ENCODE measurements at places on chromosomes 6 and 20.

- no peak for DNase-seq
Measured at GRCh38 chr6:170202416-170203135, 88.3 kb downstream of the DLL1 start.

DNA sequence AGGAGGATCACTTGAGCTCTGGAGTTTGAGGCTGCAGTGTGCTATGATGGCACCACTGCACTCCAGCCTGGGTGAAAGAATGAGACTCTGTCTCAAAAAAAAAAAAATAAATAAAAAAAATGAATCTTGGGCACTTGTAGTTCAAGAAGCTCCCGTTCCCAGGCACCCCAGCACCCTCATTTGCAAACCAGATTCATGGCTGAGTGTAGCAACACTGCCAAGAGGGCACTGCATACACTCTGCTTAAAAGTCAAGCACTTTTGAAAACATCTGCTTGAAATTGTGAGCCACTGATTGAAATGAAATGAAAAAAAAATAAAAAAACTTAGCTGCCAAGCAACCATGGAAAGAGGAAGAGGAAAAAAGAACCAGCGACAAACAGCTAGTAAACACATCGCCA lies 124.7 kb upstream of the SASH1 start:
- DNase-seq = no peak

DNA sequence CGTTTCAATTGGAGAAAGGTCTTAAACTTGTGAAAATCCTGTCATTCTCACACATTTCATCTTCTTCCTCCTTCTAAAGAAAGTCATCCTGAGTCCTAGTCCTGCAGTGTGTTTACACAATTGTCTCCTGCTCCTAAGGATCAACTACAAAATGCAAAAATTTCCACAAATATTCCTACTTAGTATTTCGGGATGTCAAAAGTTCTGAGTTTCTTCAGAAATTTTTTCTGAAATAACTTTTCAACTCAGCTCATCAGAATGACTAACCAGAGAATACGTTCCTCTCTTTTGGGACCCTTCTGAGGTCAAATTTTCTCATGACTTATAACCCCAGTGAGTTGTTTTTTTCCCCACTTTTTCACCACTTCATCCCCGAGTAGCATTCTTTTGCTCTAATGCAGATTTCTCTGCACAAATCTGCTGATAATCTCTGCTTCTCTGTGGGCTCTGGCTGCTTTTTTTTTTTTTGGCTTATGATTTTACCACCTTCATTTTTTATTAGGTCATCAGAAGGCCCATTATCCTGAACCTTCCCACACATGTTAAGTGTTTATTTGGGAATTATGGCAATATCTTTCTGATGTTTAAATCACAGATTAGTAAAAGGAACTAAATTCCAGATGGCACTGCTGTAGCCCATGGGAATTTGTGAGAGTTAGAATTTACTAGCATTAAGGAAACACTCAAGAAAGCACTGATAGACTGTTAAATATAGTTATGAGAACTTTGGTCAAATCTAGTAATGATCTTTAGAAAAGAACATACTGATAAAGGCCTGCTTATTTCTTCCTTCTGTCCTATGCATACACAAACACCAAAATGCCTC lies 41.4 kb downstream of the MAP3K5 start:
- no peak for DNase-seq

DNA sequence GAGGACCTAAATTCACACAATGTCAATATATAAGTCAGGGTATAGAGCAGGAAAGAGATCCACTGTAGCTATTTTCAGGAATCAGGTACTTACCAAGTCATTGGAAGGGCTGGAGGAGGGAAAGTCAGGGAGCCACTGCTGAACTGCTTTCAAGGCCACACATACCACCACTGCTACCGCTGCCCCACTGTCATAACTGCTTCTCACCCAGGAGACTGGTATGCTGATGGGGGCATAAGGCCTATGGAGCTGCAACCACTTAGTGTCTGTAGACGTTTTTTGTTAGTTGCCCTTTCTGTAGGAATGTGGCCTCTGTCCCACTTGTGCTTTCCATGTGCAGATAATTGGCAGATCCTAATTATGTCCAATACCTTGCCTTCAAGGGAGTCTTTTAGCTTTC lies 5.4 kb downstream of the SMAP1 start:
- no peak for DNase-seq

DNA sequence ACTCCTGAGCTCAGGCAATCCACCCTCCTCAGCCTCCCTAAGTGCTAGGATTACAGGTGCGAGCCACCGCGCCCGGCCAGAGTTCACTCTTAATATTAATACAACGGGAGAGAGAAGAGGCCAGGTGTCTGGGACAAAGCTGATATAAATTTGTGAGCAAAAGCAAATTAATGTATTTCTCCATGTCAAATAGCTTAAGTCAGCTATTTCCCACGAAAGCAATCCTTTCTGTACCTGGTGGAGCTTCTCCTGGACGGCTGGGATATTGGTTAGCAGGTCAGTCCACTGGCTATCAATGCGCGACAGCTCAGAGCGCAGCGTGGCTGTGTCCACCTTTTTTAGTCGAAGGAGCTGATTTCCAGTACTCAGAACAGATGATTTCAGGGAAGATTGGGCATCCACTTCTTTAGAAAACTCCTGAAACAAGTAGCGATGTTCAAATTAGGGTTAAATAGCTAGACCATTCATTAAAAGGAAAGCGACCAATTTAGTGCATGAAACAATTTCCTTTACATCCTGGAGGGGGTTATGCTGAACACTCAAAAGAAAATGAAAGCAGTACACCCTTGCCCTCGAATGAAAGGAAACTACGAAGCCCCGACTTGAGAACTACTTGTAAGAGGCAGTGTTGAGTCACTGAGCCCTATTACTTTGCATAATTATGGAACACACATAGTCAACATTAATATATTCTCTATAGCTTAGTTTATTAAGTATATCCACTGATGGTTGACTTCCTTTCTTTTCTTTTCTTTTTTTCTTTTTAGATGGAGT lies 403.4 kb downstream of the SYNE1 start:
- DNase-seq = no peak

DNA sequence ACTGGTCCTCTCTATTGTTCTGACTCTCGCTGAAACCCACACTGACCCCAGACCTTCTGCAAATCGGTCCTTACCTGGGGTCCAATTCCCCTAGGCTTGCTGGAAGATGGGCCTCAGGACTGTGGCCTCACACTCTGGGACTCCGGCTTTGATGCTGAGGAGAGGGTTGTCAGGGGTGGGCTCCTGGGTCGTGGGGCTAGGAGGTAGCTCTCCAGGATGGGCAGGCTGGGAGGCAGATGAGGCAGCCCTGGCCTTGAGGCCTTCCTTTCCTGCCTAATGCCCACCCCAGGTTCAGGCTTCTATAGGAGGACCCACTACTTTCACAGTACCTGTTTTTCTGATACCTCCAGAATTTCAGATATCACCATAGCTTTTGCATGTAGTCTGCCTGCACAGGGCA lies 21.4 kb downstream of the HLA-F start:
- DNase-seq = no peak

DNA sequence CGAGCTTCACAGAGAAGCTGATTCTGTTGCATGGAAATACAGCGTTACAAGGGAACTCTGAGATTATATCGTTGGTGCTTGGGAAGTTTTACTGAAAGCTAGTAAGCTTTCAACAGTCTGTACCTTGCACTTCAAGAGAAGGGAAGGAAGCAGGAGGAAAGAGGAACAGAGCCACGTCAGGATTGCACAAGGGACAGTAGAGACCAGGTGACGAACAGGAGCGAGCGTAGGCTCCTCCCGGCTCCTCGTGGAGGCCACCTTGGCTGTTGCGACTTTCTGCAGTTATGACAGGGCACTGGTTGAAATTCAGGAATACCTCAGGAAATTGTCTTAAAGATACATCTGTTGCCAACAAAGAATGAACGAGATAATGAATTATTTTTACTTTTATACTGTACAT lies 18.8 kb downstream of the RTF2 start:
- no peak for DNase-seq

GRCh38 chr20:33852626-33853506 lies 41.7 kb downstream of the CHMP4B start:
- no peak for DNase-seq

- no peak for DNase-seq
Measured at GRCh38 chr6:94377835-94378234, 958.5 kb upstream of the EPHA7 start.

- DNase-seq = no peak
Measured at GRCh38 chr6:166663568-166663967, 36.5 kb upstream of the RPS6KA2 start.

GRCh38 chr6:118101220-118101619 lies 194.2 kb downstream of the SLC35F1 start:
- DNase-seq = no peak

- DNase-seq = no peak
Measured at GRCh38 chr6:106536357-106536756, 92.9 kb downstream of the RTN4IP1 start.

DNA sequence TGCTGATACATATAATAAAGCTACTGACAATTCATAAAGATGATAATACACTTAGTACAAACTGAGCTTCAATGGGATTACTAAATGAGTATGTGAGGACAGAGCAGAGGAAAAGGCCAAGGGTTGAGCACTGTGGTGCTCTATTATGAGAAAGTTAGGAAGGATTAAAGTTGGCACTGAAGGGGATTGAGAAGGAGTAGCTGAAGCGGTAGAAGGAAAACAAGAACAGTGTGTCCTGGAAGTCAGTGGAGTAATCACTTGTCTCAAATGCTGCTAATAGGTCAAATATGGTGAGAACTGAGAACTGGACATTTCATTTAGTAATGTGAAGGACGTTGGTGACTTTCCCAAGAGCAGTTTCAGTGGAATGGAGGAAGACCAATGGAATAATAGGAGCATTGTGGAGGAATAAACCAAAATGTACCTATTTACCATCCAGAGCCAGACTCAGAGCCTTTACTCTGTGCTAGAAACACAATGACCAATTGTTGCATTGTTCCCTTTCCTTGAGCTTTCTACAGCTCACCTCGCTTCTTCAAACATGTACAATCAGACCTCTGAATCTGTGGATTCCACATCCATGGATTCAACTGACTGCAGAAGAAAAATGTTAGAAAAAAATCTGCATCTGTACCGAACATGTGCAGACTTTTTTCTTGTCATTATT lies 255.9 kb downstream of the LAMA2 start:
- no peak for DNase-seq

DNA sequence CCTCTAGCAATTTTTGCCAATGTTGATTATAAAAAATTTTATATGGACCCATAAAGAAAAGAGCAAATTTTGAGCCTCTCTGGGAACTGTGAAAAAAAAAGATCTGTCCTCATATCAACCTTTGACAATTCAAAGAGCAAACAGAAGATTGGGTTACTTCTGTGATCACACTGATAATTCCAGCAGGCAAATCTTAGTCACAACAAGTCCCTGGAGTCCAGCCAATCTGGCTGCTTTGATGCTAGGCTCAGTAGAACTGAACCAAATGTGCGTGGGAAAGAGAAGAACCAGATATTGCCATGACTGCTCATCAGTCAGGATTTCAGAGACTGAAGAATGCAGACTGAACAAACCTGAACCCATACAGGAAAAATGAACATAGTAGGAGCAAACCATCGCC lies 438.4 kb upstream of the FLRT3 start:
- no peak for DNase-seq

- DNase-seq = no peak
Measured at GRCh38 chr20:33578510-33578909, 83.6 kb upstream of the C20orf144 start.
